Central memory CD4-positive, alpha-beta T cell (primary cell): ENCODE measurements at places on chromosomes 3 and 15.

DNA sequence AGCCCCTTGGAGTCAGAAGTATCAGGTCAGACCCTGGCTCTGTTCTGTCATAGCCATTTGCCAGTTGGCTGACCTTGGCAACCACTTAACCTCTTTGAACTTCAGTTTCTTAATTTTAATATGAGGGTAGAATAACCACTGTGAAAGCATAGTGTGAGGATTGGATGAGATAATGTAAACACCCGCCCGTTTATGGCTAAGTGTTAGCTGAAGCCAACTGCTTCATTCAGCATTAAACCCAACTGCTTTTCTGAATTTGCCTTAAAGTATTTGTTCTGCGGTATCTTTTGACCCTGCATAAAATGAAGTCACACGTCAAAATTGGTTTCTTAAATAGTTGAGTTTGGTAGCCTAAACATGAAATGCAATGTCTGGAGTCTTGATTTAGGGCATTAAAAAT, 121.5 kb upstream of the ABHD17C start:
- no peak for DNase-seq

GRCh38 chr3:45781841-45782240, 14.5 kb downstream of the SLC6A20 start:
- DNase-seq, result no peak

DNA sequence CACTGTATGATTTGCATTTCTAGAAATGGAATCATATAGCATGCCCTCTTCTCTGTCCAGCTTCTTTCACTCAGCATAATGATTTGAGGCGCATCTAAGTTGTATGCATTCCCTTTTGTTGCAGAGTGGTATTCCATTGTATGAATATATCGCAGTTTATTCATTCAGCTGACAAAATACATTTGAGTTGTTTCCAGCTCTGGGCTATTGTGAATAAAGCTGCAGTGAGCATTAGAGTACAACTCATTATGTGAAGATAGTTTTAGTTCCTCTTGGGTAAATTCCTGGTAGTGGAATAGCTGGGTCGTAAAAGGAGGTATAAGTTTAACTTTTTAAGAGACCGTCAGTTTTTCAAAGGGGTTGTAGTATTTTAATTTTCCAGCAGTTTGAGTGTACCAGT, 38.5 kb upstream of the POLR2M start:
- DNase-seq, result no peak

GRCh38 chr3:52554026-52554755, 17.8 kb downstream of the UQCC5 start:
- no peak for DNase-seq
